NCI-H2107 (cell line): ENCODE measurements at places on chromosomes 2 and 18.

GRCh38 chr2:232833830-232834229 is 36.2 kb upstream of the SNORC start:
- no peak for DNase-seq

DNA sequence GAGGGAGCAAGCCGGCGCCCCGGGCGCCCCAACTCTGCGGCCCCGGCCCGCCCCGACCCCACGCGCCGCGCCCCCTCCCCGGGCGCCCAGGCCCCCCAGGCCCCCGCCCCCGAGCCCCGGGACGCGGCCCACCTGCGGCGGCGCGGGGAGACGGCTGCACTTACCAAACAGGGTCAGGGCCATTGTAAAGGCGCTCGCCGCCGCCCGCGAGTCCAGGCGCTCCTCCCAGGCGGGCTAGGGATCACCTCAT is 526 bp downstream of the CHN1 start:
- no peak for DNase-seq

DNA sequence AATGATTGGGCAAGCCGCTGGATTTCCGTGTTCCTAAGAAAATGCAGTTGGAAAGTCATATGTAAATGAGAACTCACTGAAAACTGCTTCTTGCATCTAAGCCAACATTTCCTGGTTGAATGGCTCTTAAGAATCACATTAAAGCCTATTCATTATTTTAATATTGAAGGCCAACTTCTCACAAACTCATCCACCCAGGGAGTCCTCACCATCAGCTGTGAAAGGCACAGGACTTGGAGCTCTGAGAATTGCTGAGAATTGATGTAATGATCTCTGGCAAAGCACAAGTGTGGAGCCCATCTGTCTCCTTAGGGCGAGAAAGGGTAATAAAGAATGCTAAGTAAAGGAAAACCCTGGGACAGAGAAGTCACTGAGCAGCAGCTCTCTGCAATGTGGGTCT is 55.9 kb upstream of the APCDD1 start:
- DNase-seq, result no peak

GRCh38 chr2:127759931-127760330 is 51.0 kb downstream of the WDR33 start:
- DNase-seq, result no peak

- no peak for DNase-seq
Observed at GRCh38 chr2:38554973-38555595, 47.6 kb downstream of the HNRNPLL start.

- DNase-seq, result no peak
Observed at GRCh38 chr18:61963705-61964104, 70.9 kb upstream of the RNF152 start.

GRCh38 chr2:4916094-4916493 is 776.1 kb upstream of the SOX11 start:
- DNase-seq, result no peak

DNA sequence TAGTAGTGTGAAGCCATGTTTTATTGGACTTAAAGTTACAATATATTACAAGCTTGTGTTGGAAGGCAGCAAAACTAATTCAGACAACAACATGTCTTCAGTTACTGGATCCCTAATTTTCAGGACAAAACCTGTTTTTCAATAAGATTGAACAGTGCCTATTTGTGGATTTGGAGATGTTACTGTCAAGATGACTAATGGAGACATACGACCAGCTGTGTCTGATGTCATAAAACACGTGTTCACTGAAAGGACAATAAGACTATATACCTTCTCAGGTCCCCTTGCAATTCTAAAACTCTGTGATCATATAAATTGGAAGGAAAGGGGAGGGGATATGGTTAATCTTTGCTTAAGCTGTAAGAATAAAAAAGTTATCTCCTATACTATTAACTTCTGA is 21.7 kb downstream of the METTL21A start:
- DNase-seq, result no peak

DNA sequence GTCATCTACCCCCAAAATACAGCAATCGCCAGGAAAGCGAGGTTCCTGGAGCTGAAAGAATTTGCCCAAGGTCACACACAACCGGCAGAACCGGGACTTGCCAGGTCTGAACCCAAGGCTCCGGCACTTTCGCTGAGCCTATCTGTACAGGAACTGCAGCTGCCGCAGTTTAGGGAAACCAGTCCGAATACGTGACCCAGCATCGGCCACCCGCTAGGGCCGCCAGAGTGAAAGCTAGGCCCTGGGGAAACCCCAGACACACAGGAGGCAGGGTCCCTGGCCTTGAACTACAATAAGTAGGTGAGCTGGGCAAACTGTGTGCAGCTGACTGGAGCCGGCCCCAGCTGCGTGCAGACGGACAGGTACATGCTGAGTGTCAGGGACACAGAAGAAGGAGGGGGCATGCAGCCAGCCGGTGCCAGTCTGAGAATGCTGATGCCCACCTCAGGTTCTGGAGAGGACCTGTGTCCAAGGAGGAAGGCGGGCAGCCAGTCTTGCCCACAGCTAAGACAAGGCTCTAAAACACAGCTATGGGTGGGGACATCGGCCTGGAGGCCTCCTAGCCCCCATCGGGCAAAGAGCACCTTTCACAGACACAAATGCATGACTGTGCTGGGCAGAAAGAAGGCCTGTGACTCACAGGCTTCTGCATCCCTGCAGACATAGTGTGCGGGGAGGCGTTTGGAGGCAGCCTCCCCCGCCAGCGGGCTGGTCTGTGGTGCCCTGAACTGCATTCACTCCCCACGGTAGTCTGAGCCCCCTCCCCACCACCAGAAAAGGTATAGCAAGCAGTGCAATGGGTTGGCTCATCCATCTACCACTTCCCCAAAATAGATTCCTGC is 107.4 kb upstream of the ID2 start:
- DNase-seq, result no peak

DNA sequence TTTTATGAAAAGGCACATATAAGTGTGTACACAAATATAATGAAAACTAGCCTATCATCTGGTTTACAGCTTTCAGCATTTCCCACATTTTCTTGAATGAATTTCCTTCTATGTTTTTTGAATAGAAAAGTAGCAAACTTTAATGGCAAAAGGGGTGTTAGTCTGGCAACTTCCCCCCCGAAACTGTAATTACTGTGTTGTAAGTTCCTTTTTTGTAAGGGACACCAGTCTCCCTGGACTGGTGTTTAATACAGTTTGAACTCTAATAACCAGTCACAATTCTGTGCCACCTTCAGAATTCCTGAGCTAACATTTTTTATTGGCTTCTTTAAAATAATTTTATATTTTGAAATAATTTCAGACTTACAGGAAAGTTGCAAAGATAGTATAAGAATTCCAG is 94.2 kb downstream of the ACSL3 start:
- DNase-seq, result no peak

- DNase-seq, result no peak
Observed at GRCh38 chr2:141710589-141711239, 420.1 kb downstream of the LRP1B start.

DNA sequence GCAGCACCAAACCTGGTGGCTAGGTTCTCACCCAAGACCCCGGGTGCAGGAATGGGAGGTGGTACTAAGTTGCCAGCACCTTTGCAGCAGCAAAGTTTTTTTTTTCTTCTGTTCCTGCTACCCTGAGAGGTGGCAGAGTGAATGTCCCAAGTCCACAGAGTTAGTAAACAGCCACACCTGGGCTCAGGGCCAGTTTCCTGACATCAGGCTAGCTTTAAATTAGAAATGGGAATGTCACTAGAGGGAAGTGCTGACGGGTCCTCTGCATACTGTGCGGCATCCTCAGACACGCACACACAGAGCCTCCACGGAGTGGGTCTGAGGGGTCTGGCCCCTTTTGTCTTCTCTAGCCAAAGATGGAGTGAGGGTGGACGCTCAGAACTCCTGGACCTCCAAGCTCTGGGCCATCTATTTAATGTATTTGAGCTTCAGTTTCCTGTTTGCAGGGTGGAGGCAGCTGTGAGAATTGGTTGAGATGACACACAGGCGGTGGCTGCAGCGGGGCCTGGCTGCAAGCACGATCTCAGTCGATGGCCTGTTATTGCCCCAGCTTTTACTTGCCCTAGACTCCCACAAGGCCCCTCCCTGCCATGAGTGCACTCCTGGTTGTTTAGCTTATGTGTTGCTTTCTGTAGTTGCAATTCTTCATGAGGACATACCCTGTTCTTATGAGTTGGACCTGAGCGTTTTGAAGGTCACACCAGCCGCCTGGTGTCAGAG is 751.4 kb upstream of the HS6ST1 start:
- DNase-seq, result no peak

GRCh38 chr2:79721966-79722365 is 209.1 kb downstream of the CTNNA2 start:
- no peak for DNase-seq

DNA sequence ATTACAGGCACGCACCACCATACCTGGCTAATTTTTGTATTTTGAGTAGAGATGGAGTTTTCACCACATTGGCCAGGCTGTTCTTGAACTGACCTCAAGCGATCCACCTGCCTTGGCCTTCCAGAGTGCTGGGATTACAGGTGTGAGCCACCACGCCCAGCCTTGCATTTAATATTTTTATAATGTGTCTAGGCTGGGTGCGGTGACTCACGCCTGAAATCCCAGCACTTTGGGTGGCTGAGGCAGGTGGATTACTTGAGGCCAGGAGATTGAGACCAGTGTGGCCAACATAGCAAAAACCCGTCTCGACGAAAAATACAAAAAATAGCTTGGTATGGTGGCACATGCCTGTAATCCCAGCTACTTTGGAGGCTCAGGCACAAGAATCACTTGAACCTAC is 3.2 kb downstream of the RPL37A start:
- DNase-seq, result no peak

DNA sequence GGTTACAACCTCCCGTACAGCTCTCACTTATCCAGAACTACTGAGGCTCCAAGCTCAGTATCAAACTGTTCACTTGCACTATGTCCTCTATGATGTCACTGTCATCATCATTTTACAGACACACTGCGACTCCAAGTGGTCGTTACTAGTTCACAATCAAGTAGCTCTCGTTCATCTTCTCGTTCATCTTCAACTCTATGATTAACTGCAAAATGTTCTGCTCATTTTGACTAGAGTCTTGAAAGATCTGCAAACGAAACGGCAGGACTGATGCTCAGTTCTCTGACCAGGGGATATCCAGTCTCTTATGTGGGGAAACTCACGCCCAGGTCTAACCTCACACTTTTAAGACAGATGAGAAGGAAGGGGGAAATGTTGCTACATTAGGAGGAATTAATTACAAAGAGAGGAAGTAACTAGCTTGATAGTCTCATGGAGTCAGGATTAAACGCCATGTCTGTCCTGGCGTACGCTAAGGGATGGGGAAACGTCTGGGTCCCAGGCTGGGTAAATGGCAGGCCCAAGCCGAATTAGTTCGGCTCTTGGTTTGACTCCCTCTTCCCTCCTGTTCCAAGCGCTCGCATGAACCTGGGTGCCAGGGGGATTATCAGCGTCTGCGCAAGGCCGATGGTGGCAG is 794 bp upstream of the CHCHD5 start:
- no peak for DNase-seq

DNA sequence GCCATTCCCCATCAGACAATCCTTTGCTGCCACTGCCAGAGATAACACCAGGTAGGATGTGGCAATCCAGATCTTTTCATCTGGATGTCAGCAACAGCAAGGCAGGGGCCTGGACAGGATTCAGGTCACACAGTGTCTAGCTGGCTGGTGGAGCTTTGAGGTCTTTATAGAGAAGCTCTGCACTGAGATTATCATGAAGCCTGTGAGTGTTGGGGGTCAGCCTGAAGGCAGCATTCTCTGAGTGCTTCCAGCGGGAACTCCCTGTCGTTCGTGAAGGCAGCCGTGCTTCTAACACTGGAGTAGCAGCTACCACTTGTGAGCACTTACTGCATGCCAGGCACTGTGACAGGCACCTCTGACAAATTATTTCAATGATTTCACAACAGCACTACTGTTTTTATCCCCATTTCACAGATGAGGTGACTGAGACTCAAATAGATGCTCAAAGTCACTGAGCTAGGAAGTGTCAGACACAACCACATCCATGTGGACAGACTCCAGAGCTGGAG is 85.7 kb downstream of the SEMA4F start:
- no peak for DNase-seq

DNA sequence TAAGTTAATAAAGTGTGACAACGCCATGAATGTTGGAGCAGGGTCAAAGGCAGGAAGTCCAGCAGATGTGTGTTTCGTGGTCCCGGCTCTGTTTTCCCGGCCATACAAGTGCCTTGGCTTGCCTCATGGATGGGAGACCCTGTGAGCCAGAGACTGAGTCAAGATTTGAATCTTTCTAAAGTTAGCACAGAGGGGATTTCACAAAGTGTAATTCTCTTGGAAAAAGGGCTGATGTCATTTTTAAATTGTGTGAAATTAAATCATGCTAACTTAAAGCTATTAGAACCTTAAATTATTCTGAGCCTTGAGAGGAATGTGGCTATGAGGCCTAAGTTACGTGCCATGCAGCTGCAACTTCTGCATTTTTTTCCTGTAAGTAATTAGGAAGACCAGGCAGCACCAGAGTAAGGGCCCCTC is 38.3 kb upstream of the RALBP1 start:
- DNase-seq, result no peak

DNA sequence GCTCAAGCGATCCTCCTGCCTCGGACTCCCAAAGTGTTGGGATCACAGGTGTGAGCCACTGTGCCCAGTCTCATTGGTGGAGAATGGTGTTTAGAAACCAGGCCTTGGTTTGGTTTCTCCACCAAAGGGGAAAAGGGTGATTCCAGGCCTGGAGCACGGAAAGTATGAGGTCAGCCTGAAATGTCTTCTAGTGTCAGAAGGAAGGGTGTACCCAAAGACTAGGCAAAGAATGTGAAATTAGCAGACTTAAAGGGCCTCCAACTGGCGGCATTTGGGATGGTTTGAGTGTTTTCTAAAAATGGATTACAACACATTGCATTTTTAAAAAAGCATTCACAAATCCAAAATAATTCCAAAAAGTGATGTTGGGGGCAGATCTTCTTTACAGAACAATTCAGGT is 139.6 kb downstream of the SH3BP4 start:
- no peak for DNase-seq

DNA sequence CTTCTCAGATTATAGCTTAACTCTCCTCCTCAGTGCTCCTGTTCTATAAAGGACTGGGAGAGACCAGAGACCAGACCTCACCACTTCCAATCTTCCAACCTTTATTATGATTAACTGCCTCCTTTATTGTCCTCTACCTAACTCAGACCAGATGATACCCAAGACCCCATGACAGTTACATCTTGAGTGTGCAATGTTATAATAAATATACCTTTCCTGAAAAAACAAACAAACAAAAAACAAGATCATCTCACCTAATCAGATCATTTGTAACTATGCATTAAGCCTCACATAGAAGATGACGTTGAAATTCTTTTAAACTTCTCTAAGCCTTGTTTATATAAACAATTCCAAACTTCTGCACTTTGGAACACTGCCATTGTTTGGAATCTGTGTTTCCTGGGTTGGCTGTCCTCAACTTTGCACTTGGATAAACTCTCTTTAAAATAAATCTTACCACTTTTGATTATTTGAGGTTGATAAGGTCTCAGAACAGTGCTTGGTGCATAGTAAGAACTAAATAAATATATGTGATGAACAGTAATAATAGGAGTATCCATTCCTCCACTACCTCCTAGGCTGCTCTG is 342.7 kb downstream of the TDRD15 start:
- DNase-seq, result no peak

DNA sequence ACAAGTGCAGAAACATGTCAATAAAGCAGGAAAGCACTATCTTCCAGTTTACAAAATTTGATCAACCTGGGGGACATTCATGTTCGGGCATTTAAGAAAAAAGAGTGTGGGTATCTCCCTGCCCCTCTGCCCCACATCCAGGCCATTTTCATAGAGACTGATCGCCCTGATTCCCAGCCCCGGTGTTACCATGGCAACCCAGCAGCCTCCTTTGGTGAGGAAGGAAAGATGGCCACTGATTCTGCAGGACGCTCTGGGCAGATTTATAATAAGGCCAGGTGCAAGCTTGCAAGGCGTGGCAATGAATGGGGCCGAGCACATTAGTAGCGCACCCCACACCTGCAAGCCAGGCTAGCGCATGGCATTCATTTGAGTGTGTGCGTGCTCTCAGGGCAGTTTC is 36.7 kb upstream of the ARL4C start:
- DNase-seq, result peak; percentile 25
